ENCODE measurements at places on chromosomes 1 and 21.

GRCh38 chr1:175320804-175321203 lies 128.2 kb upstream of the KIAA0040 start:
- DNase-seq = no peak

DNA sequence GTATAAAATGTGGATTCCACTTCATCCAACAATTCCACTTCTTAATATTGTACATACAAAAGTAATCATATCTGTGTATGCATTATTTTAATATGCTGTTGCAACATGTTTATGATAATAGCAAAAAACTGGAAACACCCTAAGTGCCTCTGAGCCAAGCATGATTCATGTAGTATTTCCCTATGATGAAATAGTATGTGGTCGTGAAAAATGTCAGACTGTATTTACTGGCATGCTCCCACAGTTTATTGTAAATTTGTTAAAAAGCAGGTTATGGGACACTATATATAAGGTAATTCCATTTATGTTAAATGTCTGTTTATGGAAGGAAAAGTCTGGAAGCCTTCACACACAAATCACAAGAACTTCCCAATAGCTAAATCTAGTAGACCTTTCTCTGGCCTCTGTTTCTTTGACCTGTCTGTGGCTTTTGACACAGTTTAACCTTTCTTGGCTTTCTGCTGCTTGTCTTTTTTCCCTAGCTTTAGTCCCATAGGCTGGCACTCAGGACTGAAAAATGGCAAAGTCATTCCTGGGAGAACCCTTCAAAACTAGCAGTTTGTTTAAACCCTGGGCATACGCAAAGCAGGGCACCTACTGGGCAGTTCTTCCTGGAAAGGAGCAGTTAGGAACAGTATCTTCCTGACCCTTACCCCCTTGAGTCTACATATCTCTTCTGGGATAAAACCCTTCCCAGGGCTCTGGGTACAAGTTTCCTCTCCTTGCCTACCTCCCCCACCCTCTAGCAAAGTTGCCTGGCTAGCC lies 65.4 kb upstream of the ARTN start:
- no peak for DNase-seq

DNA sequence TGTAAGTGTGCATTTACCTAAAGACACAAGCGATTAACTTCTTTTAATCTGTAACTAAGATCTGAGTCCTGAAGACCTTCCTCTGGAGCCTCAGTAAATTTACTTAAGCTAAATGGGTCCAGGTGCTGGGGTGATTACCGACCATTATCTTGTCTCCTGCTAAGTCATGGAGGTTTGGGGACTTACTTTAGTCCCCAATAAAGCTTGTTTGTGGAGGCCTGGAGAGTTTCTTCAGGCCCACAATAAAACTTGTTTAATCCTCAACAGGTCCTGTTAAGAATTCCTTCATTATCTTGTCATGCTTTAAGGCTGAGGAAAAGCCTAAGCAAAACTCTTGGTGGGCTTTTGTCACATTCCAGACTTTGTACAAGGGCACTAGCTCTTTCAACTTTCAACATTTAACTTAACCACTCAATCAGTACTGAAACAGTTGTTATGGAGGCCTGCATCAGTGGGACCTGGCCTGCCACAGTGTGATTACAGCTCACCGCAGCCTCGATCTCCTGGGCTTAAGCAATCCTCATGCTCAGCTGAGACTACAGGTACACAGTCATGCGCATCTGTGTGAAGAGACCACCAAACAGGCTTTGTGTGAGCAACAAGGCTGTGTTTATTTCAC lies 84.0 kb downstream of the FMO4 start:
- no peak for DNase-seq

- DNase-seq = no peak
These were observed 23.2 kb downstream of the ILDR2 start for GRCh38 chr1:166952002-166952746.

DNA sequence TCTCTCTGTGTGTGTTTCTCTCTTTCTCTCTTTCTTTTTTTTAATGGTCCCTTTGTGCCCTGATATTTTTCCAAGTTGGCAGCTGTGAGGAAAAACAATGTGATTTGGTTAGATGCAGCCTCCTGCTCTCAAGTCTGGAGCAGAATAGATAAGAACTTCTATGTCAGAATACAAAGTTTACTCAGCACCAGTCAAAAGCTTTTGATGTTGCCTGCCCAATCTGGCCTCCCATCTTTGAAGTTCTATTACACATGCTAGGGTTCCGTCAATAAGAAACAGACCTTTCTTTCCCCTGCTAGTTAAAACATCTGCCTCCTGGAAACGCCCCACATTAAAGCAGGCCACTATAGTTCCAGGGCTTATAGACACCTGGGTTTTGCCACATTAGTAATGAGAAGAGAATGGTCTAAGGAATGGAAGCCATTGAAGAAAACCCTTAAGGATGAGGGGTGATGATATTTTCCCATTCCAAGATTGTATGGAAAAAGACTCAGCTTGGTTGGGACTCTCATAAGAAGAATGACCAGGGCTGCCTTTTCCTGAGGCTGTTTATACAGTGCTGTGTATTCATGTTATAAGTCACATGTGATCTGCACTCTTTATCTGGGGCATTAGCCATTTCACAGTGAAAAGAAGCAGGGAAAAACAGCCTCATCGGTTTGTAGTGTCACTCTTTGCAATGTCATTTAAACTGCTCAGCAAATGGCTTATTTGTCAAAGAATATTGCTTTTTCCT lies 414.7 kb upstream of the PROX1 start:
- DNase-seq = no peak

GRCh38 chr1:27372808-27373690 lies 1.6 kb downstream of the FCN3 start:
- no peak for DNase-seq

DNA sequence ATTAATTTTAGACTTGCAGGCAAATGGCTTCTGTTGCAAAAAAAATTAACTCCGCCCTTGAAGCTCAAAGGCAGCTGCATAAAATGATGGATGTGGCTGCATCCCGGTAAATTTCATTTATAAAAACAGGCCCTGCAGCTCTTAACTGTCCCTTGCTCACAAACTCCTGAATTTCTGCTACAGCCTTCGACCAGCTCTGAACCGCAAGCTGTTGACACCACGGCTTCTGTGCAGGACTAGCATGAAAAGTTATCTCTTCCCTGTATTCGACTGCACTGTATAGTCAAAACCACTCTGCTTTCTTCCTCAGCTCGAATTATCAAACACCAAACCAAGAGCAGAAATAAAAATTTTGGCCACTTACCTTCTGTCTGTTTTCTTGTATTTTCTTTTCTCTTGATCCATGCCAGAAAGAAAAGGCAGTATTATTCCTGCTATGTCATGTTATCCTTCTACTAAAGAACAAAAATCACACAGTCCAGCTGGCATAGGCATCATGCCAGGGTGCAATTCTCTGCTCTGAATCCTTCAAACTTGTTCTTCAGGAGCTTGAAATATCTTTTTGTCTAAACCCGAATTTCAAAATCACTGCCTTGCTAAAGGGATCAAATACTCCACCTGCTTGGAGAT lies 195.5 kb upstream of the NCAM2 start:
- DNase-seq = no peak

GRCh38 chr1:69791311-69791710 lies 223.6 kb downstream of the LRRC7 start:
- no peak for DNase-seq

DNA sequence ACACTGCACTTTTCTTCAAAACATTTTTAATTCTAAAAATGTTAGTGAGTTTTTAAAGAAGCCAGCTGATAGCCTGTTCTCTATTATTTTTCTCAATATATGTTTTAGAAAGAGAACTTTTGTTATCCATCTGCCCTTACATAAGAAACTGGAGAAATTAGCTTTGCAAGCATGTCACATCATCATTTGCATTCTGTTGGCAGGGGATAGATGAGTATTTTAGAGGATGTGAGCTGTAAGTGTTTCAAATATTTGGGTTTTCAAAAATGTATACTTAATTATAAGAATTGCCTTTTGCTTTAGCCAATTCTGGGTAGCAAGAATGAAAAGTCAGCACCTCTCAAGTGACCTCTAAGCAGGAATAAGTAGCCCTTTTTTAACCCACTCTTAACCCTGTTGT lies 7.4 kb downstream of the NFIA start:
- DNase-seq = no peak
